Stimulated activated CD8-positive, alpha-beta memory T cell treated with anti-CD3 and anti-CD28 coated beads, Interleukin-12 subunit alpha, Interleukin-12 subunit beta, amount 100 ng/mL, for 1 hour (primary cell): ENCODE measurements at places on chromosomes 1 and 21.

GRCh38 chr1:202599669-202600431, 110.4 kb downstream of the SYT2 start:
- no peak for DNase-seq

DNA sequence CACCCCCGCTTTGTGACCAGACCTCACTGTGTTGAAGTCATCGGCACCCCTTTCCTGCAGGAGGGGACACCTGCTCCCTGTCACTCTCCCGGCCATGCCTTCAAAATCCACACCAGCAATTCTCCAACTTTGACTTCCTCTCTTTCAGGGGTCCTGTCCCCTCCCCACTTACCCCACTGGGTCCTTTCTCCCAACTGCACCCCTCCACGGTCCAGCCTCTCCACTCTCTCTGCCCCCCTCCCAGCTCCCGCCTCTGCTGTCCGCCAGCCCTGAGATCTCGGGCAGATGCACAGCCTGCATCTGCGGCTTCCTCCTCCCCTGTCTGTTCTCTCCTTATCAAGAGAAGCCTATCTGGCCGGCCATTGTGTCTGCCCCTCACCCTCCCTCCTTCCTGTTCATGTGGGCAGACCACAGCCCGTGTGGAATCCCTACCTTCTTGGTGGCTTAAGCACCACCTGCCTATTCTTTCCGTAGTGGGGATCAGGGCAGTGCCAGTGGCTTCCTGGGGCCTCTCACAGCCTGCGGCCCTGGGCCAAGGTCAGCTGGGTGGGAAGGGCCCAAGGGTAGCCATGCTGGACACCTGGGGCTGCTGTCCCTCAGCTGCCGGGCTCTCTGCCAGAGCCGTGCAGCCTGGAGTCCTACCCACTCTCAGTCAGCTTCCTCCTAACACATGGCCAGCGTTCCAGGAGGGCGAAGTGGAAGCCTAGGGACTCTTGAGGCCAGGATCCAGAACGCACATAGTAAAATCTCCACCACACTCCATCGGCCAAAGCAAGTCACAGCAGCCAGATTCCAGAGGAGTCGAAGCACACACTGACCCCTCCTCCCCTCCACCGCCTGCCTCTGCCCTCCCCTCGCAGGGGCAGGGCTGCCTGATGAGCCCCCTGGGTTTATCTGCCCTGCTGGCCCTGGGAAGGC, 5.1 kb upstream of the HES4 start:
- no peak for DNase-seq

DNA sequence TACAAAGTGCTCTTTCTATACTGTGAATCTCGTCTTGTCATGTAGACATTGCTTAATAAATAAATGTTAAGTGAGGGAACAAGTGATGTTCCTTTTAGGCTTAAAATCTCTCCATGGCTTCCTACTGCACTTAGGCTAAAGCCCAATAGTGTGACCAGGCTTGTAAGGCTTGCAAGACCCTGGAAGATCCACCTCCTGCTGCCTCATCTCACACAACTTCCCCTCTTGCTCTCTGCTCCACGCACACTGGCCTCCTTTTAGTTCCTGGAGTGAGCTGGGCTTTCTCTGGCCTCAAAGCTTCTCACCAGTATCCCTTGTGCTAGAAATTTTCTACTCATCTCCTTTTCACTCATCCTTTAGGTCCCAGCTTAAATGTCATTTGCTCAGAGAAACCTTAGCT, 41.5 kb upstream of the DIPK1A start:
- no peak for DNase-seq

DNA sequence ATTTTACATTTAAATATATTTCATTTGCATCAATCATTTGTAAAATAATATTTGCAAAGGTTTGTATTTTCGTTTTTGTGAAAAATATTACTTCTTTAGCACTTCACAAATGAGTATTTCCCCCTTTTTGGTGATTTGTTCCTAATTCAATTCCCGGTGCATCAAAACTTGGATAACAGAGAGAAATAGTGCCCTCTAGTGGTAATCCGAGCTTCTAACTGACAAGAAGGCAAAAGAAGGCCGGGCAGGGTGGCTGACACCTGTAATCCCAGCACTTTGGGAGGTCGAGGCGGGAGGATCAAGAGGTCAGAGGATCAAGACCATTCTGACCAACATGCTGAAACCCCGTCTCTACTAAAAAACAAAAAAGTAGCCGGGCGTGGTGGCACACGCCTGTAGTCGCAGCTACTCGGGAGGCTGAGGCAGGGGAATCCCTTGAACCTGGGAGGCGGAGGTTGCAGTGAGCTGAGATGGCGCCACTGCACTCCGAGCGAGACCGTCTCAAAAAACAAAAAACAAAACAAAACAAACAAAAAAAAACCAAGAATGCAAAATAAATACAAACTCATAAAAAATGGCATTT, 137.7 kb downstream of the COL11A1 start:
- DNase-seq, result no peak

- no peak for DNase-seq
Measured at GRCh38 chr1:227895828-227896685, 51.7 kb downstream of the WNT9A start.

DNA sequence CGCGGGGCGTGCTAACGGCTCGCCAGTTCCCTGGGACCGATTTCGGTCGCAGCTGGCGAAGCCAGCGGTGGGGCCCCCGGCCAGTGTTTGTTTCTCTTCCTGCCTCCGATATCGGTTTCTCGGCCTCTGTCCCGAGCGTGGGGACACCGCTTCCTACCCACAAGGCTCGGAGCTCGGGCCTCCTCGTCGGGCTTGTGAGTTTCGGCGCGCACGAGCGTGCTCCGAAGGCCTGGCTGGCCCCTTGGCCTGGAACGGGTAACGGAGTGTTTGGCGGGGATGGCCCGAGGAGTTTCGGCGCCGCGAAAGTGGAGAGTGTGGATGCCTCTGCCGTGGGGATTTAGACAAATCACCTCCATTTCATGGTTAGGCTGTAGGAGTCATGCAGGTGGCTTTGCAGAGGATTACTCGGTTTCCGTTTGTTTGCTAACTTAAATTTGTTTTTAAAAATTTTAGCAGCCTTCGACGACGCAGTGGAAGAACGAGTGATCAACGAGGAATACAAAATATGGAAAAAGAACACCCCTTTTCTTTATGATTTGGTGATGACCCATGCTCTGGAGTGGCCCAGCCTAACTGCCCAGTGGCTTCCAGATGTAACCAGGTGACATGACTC, 559 bp downstream of the RBBP4 start:
- DNase-seq, result no peak

DNA sequence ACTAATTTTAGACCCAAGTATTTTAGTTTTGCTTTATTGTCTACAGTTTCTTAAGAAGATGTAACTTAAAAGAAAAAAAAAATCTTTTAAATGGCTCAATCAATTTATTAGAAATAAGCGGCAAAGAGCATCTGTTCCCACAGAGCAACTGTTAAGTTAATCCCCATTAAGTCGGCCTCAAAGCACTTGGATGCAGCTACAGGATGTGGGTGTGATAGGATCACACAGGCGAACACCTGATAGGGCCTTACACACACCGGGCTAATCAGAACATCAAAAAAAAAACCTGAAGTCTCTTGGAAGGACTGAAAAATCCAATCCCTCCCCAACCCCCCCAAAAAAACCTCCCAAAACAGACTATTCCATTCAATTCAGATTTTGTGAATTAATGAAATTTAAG, 23.0 kb downstream of the APP start:
- DNase-seq, result no peak

GRCh38 chr1:180185971-180186645, 31.4 kb downstream of the QSOX1 start:
- DNase-seq, result no peak

DNA sequence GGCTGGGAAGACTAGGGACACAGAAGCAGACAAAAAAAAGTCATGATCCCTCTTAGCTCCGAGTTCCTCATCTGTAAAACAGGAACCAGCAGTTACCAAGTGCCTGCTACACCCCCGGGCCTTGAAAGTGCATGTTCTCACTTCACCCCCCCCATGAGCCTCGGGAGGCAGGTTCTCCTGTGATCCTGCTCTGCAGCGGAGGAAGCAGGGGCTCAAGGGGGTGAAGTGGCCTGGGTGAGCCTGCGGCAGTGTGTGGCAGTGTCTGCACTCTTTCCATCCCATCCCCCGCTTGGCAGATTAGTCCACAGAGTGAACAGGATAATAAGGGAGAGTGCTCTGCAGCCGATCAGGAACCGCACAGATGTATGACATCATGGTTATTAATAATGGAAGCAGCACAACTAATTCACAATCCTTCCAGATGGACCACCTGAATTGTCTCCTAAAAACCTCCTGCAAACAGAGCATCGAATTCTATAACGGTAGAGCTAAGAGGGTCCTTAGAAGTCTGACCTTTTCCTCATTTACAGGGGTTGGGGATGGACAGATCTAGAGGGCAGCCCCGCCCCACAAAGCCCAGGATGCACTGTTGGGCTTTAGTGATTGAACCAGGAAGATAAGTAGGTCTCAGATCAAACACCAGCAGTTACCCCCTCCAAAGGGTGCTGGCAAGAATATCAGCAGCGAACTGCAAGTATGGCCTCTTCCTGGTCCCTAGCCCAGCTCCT, 174.1 kb upstream of the EDN2 start:
- no peak for DNase-seq

- DNase-seq, result no peak
Measured at GRCh38 chr1:4375812-4376211, 278.6 kb upstream of the AJAP1 start.

DNA sequence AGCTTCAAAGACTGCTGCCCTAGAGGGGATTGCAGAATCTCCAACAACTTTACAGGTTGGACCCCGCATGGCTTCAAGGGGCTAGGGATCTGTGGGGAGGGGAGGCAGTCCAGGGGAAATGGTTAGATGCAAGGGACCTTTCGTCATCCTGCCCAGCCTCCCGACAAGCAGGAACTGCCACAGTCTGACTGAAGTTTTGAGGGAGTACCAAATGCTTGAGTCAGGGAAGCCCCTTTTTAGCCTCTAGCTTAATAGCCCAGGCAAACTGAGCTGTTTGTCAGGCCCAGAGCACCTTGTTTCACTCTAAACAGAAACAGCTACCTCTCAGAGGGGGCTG, 1.1 kb downstream of the TOR3A start:
- DNase-seq, result no peak

- no peak for DNase-seq
Measured at GRCh38 chr1:76492752-76493430, 374.4 kb upstream of the ST6GALNAC5 start.

GRCh38 chr21:35995522-35996088, 64.7 kb downstream of the SETD4 start:
- DNase-seq, result no peak

DNA sequence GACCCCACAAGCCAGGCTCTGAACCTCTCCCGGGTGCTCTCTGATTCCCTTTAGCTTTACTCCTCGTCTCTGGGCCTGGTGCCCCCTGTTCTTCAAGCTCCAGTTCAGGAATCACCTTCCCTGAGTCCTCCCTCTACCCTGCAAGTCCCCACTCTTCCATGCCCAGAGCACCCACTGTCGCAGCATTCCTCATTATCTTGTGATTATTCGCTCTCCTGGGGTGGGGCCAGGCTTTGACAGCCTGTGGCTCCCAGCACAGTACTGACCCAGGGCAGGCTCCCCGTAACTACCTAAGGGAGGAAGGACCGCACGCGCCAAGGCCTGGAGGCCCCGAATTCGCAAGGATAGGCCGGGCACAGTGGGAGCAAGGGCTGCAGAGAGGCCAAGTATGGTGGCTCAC, 734 bp upstream of the C1orf210 start:
- no peak for DNase-seq

GRCh38 chr1:77866296-77866695, 22.1 kb upstream of the NEXN start:
- DNase-seq, result no peak

DNA sequence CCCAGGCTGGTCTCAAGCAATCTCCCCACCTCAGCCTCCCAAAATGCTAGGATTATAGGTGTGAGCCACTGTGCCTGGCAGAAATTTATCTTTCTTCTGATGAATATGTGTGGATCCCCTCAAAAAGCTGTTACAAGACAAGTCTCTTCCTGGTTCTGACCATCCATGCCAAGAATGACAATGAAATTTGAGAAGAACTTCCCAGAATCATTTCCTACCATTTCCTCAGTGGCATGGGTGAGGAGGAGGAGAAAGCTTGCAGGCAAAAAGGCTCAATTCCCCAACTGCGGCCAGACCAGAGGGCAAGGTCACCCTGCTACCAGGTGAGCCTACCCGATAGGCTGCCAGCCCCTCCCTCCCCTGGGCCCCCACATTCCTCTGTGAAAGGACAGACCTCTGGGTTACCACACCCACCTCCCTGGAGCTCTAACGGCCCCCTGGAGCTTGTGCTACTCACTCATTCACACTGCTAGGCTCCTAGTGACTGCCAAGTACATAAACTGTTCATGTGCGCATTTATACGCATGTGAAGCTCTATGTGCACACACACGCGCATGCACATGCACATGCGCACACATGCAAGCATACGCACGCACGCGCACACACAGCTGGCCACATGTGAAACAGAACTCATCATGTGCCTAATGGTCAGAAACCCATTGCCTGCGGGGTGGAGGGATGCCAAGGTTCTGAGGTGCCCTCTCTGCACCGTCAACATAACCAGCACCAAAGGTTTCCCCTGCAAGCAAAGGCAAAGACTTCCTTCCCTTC, 17.0 kb downstream of the MRAP start:
- DNase-seq, result no peak

GRCh38 chr1:193142409-193142808, 20.6 kb downstream of the CDC73 start:
- DNase-seq, result no peak

DNA sequence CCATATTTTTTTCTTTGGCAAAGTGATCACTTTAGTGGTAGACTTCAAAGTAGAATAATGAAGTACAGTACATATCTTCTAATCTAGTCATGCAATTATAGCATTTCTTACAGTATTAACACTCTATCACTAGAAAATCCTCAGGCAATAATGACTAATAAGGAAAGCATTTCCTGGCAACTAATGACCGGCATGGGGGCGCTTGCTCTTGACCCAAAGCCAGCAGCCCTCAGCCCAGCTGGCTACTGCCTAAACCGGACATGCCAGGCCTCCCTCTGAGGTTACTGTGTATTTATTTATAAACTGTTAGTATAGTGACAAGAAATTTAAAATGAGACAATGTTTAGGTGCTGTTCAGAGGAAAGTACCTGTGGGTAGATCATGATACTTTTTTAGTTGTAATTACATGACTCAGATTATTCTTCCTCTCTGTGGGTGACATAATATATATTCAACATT, 633.8 kb downstream of the PTPRC start:
- no peak for DNase-seq

GRCh38 chr1:21931171-21932093, 5.7 kb downstream of the HSPG2 start:
- DNase-seq, result no peak

DNA sequence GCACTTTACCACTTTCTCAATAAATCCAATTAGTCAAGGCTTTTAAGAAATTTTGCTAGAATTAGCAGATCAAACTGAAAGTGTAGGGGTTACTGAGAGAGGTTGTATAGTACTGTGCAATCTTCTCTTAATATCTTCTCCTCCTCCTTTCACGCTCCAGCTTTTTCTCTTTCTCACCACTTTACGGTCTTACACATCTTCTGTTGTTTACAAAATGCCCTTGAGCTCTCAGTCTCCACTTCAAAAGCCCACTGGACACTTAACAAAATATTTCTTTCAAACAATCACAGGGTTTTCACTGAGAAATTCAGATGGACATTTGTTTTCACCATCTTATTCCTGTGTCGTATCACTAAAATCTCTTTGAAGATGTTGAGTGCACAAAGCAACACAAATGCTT, 678.2 kb downstream of the ADGRL2 start:
- no peak for DNase-seq
